ENCODE measurements at places on chromosomes 4 and X.

GRCh38 chr4:18209448-18209847 lies 187.9 kb upstream of the LCORL start:
- no peak for DNase-seq

DNA sequence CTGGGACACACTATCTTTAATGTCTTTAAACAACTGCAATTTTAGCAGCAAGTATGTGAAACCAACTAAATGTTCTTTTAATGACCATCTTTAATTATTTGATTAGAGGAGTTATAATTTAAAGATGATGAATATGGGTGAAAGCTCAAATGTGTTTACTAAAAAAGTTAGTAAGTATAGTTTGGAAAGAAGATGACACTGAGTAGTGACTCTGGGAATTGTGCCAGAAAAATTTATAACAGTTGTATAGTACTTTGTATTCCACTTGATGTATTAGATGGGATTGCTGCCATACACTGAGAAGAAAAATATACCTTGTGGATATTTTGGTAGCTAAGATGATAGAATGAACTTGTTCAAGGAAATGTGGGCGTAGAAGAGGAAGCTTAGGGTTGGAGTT lies 19.5 kb upstream of the PACRGL start:
- no peak for DNase-seq

- no peak for DNase-seq
These were observed 35.7 kb downstream of the FRAS1 start for GRCh38 chr4:78092850-78093249.

- no peak for DNase-seq
These were observed 59.1 kb downstream of the SCFD2 start for GRCh38 chr4:53306729-53307128.

DNA sequence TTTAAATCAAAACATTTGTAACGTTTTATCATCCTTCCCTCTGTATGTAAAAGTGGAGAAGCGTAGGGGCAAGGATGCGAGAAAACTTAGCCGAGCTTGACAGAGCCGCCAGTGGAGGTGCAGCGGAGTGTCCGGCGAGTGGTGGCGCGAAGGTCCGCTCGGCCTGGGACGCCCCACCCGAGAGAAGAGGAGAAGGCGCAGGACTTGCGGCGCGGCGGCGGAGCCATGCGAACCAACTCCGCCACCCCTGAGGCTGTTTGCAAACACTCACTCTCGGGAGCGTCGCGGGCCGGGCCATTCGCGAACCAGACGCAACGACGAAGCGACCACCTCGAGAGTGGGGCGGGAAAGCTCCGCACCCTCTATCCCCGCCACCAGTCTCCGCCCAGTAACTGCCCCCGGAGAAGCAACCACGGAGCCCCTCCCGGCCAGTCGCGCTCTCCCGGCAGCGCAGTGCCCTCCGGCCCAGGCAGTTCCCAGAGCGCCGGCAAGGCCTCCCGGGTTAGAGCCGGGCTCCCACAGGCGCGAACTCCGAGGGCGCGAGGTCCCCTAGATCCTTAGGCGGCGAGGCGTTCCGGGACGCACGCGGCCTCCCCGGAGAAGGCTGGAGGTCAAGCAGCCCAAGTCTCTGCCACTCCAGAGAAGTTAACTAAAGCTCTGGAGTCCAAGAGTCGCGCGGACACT lies 2.3 kb upstream of the MAB21L2 start:
- no peak for DNase-seq

DNA sequence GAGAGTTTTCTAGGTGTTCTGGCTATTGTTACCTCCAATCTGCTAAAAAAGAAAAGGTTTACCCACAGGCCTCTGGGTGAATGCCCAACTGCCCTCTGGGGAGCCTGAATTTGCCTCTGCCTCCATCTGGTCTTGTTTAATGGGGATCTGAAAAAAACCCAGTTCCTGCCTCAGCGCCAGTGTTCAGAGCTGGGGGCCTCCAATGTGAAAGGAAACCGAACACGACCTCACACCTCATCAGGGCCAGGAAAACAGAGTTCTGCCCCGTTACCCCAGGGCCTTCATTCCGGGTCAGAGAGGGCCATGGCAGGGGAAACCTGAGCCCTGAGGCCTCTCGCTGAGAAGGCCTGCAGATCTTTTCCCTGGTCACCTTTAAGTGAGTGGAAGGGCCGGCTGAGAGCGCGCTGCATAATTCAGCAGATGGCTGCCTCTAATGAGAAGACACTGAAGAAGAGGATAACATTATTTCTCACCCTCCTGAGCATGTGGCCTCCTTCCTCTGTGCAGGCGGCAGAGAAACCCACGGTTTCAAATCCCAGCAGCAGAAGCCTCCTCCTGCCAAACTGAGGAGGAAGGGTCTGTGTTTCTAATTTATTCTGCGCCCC lies 6.8 kb downstream of the SEPTIN6 start:
- DNase-seq = no peak
